ENCODE measurements at places on chromosomes 7 and 10.
A peak's percentile ranks its signal among the peaks of the same experiment; 100 is the strongest.

DNA sequence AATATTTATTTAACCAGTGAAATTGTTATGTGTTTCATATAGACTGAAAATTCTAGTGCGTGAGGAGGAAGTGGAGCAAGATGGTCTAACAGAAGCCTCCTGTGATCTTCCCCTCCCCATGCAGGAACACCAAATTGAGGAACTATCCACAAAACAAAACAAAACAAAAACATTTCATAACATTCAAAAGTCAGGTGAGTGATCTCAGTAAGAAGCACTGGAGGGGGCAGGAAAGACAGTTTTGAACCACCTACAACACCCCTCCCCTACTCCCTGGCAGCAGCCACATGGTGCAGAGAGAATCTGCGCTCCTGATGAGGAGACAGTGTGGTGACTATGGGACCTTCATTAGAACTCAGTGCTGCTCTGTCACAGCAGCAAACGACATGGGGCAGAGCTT is 221.9 kb upstream of the SEMA3C start:
- no peak for DNase-seq

- DNase-seq: no peak
Measured at GRCh38 chr7:99844328-99844727, 16.5 kb downstream of the CYP3A43 start.

DNA sequence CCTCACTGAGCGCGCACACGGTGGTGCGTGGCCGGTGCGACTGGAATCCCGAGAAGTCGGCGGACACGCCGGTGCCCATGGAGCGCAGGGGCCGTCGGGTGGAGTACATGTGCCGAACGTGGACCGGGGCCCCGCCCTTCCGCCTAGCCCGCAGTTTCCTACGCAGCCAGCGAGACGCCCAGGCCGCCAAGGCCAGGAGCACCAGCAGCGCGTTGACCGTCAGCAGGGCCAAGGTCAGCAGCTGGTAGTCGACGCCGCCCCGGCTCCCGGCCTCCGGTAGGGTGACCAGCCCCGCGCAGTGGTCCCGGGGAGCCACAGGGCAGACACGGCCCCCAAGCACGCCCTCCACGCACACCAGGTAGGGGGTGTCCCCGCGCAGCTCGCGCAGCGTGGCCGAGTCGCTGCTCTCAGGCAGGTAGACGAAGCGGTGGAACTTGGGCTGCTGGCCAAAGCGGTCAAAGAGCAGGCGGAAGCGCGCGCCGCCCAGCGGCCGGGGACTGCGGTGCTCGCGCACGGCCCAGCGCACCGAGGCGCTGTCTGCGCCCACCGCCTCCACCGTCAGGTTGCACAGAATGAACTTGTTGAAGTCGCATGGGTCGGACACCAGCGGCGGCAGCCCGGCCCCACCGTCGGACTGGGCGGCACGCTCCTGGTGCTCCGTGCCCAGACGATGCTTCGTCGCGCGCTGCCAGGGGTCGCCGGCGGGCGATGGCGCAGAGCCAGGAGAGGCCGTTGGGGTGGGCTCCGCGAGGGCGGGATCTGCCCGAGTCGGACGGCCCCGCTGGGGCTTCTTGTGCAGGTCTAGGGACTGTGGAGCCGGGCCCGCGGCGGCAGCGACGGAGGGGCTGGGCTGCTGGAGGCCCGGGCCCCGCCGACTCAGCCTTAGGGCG is 2.2 kb downstream of the TRIL start:
- DNase-seq: peak; percentile 54

GRCh38 chr10:2949221-2949947 is 118.0 kb upstream of the PFKP start:
- DNase-seq: peak; percentile 26

GRCh38 chr7:140564643-140565042 is 76.0 kb downstream of the DENND2A start:
- peak; percentile 87 for DNase-seq

GRCh38 chr10:85204814-85205213 is 876.4 kb downstream of the CCSER2 start:
- DNase-seq: no peak
